Stimulated activated CD4-positive, alpha-beta T cell treated with anti-CD3 and anti-CD28 coated beads, Interleukin-1b, Interleukin-23, amount 100 ng/mL, for 4 hours (primary cell): ENCODE measurements at places on chromosomes 5 and 9.

DNA sequence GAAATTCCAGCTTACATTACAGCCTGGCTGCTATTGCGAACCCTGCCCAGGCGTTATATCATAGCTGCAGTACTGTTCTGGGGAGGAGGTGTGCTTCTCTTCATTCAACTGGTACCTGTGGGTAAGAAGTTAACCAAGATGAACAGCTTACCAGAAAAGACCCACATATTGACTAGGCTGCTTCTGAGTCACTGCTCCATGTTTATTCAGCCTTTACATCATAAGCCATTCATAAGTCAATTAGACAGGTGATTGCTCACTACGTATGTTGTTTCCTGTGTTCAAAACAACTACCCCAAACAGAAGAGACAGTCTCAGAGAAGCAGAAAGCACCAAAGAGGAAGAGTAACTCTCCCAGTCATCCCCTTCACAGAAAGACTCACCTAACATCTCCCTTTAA, 34.7 kb upstream of the SLC22A5 start:
- DNase-seq: no peak

GRCh38 chr9:90024823-90025222, 420.0 kb downstream of the GADD45G start:
- DNase-seq: no peak

DNA sequence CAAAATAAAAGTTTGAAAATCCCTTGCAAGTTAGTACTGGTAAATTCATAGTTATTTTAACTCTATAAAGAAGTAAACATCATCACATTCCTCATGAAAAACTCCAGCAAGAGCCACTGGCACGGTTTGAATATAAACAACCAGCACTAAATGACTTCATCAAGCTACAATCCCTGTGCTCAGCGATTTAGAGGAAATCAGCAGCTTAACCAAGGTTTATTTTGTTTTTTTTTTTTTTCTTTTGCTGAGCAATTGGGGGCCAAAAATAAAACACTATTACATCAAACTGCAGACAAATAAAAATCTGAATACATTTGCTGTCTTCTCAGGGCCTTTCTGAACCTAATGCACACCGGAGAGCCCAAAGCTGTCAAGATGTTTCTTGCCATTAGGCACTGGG, 106.2 kb upstream of the SLC24A2 start:
- no peak for DNase-seq

DNA sequence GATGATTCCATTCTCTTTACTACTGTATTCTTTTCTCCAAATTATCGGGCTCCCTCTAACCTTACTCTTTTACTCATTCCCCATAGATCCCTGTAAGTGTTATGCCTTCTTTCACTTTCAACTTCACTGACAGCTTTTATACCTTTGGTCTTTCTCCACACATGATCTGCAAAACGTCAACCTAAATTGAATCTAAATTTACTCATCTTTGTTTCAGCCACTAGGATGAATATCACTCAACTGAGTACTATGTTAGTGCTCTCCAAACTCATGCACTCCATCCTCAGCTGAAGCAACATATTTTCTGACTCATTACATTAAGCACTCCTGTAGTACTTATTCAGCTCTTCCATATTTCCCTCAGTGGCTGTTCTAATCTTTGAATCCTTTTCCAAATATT, 133.4 kb downstream of the ADAMTS19 start:
- no peak for DNase-seq

DNA sequence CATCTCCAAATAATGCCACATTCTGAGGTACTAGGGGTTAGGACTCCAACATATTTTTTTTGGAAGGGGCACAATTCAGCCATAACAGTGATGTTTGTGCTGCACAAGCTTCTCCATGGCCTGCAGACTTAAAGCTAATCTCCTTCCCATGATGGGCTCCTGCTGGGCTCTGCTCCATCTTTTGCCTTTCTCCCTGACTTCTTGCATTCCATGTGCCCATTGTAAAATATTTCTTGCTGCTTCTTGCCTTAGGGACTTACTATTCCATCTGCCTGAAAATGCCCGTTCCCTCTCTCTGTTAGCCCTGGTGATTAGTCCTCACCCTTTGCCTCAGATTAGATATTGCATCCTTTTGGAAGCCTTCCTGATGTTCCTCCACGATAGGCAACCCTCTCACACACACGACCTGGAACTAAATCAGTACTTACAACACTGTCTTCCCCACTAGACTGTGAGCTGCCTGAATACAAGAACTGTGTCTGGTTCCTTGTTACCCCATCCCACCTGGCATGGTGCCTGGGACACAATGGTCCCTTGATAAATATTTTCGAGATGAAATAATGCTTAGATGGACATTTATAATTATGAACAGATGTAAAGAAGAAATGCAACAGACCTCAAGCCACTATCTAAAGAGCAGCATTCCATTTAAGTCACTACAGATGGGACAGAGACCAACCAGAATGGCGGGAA, 33.5 kb downstream of the OR1J1 start:
- no peak for DNase-seq

- DNase-seq: no peak
These were observed 48.2 kb upstream of the RPL26L1 start for GRCh38 chr5:172910828-172911627.

DNA sequence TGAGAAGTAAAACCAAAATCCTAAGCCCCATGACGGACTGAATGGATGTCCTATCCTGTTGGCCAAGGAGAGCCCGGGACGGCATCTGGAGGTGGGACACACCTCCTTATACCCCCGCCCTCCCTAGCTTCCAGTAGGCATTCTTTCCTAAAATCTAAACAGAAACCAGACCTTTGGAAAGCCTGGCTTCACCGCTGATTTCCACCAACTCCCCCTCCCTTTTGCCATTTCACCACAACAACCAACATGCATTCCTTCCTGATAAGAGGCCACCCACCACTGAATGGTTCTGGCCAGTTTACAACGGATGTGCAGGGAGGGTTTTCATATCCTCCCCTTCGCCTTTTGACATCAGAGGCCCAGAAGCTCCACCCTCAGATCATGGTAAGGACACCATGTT, 9.2 kb upstream of the RARS1 start:
- no peak for DNase-seq

DNA sequence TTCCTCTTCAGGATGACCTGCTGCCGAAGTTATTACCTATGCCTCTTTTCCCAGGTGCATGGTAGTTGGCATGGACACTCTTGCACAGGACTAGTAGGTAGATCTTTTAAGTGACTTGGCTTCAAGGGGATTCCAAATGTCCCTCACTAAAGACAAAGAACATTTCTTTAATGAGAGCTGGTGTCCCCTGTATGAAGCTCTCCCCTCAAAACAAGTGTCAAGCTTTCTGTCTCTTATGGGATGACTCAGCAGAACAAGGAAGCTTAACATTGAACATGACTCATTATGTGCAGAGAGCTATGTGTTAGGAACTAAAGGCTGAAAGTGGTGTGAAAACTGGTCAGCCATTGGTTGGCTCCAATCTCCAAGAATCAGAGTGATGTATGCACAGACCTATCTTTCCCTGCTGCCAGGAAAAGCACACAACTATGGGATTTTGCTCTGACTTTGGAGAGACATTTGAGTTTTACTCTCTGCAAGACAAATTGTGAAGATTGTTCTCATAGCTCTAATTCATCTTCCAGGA, 120.5 kb downstream of the PRDM6 start:
- DNase-seq: no peak

DNA sequence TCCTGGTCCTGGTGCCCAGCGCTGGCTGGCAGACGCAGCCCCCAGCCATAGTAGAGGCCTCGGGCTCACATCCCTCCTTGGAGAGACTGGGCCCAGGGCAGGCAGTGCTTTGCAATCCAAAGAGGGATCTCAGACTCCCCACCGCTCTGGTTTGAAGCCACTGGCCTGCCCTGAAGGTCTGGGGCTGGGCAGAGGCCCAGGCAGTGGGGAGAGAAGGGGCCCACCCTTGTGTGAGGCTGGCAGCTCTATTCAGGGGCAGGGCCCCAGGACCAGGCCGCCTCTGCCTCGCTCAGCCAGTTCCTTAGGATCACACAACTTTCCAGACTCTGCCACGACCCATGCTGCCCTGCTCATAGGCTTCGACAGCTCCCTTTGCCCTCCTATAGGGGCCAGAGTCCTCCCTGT, 10.7 kb upstream of the SEC16A start:
- DNase-seq: no peak

- no peak for DNase-seq
These were observed 686.8 kb downstream of the KCTD16 start for GRCh38 chr5:144857454-144857853.

GRCh38 chr5:1335540-1336095, 9.3 kb downstream of the CLPTM1L start:
- no peak for DNase-seq

DNA sequence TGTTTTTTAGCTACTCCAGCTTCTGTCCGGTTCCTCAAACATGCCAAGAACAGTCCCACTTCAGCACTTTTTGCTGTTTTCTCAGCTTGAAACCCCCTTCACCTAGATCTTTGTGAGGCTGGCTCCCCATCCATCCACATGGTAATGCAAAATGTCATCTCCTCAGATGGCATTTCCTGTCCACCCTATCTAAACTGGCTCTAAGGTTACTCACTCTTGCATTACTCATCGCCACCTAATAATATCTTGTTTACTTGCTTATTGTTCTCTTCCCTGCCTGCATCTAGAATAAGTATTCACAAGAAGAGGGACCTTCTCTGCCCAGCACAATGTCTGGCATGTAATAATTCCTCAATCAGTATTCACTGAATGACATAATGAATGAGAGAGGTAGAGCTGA, 220.1 kb downstream of the FAM114A2 start:
- no peak for DNase-seq

DNA sequence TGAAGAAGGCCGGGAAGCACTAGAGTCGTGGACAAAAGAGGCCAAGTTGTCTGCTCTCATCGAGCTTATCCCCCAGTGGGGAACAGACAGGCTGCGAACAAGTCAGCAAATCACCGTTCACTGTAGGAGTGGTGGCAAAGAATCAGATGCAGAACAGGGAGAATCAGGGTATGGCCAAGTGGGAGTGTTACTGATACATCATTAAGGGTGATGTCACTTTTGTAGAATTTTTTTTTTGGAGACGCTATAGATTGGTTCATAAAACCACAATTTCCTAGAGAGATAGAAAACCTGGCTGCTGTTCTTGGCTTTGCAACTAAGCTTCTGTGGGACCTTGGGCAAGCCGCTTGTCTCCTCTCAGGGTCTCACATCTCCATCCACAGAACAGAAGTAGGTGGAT, 21.3 kb downstream of the SPRY4 start:
- no peak for DNase-seq

GRCh38 chr9:68821911-68822310, 116.9 kb downstream of the PIP5K1B start:
- DNase-seq: no peak

DNA sequence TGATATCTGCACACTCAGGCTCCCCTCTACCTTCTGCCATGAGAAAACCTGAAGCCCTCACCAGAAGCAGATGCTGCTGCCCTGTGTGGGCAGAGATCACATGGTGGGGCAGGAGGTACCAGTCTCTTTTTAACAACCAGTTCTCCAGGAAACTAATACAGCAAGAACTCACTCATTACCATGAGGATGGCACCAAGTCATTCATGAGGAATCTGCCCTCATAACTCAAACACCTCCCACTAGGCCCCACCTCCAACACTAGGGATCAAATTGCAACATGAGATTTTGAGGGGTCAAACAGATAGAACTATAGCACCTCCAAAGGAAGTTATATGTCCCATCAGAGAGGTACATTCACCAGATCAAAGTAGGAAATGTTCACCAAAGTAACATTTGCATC, 136.3 kb upstream of the SHB start:
- DNase-seq: no peak

- no peak for DNase-seq
These were observed 5.5 kb upstream of the RASEF start for GRCh38 chr9:83068414-83068813.

GRCh38 chr9:86082870-86083269, 16.5 kb downstream of the GOLM1 start:
- no peak for DNase-seq

DNA sequence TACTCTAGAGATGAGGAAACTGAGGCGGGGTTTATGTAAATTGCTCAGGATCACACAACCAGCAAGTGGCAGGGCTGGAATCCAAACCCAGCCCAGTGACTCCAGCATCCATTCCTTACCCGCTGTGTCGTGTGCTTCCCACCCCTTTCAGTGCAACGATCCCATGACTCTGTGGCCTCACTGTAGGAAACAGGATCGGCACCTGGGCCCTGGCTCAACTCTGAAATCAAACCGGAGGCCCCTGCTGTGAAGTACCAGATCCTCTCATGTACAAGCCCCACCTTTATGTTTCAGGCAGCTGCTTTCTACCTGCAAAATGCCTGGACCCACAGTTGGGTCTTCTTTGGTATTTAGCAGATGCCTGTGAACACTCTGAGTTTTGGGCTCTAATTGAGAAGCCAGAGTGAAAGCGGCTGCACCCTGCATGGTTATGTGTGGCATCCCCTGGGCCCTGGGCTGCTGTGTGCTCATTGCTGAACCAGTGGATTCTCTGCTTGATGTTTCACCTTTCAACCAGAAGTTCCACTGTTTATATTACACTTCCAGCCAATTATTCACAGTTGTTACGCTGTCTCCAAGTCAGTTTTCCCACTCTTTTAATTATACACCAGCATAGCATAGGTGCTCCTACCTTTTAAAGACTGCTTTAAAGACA, 36.7 kb downstream of the ABLIM3 start:
- no peak for DNase-seq

GRCh38 chr5:145872486-145872885, 328 bp downstream of the GRXCR2 start:
- DNase-seq: no peak

DNA sequence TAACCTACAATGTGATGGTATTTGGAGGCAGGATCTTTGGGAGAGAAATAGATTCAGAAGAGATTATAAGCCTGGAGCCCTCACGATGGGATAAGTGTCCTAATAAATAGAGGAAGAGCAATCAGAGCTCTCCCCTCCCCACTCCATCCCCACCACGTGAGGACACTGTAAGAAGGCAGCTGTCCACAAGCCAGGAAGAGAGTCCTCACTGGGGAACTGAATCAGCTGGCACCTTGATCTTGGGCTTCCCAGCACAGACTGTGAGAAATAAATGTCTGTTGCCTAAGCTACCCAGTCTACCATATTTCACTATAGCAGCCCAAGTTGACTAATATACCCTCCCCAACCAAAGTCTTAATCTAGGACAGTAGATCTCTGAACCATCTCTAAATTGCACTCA, 118.1 kb downstream of the SUSD1 start:
- DNase-seq: no peak

DNA sequence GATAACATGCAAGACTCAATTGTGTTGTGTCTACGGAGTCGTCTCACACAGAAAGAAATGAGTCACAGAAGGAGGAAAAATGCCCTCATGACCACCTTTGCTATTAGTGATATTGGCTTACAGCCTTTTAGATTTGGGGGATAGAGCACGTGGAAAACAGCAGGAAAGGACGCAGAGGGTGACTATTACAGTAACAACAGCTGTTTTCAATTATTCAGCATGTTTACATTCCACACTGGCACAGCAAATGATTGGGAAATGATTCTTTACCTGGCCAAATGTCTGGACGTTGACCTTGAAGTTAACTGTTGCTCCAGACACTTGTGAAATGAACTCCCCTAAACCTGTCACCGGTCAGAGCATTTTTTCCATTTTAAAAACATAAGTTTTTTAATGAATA, 46.8 kb downstream of the APTX start:
- DNase-seq: no peak
